Fibroblast of pulmonary artery (primary cell): ENCODE measurements at places on chromosomes 16 and 17.
A peak's percentile ranks its signal among the peaks of the same experiment; 100 is the strongest.

GRCh38 chr16:81586417-81586816 is 141.8 kb downstream of the CMIP start:
- DNase-seq, result no peak

- DNase-seq, result no peak
These were observed 99.9 kb upstream of the ZNF750 start for GRCh38 chr17:82939621-82940135.

DNA sequence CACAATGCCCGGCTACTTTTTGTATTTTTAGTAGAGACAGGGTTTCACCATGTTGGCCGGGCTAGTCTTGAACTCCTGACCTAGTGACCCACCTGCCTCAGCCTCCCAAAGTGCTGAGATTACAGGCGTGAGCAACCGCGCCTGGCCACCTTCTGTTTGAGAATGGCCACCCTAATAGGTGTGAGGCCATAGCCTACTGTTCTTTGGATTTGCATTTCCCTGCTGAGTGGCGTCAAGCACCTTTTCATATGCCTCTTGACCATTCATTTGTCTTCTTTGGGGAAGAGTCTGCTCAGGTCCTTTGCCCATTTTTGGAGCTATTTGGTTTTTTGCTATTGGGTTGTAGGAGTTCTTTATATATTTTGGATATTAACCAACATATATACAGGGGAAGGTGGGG is 276.7 kb downstream of the PARN start:
- no peak for DNase-seq

- no peak for DNase-seq
These were observed 53.2 kb upstream of the ZNF750 start for GRCh38 chr17:82892899-82893565.

DNA sequence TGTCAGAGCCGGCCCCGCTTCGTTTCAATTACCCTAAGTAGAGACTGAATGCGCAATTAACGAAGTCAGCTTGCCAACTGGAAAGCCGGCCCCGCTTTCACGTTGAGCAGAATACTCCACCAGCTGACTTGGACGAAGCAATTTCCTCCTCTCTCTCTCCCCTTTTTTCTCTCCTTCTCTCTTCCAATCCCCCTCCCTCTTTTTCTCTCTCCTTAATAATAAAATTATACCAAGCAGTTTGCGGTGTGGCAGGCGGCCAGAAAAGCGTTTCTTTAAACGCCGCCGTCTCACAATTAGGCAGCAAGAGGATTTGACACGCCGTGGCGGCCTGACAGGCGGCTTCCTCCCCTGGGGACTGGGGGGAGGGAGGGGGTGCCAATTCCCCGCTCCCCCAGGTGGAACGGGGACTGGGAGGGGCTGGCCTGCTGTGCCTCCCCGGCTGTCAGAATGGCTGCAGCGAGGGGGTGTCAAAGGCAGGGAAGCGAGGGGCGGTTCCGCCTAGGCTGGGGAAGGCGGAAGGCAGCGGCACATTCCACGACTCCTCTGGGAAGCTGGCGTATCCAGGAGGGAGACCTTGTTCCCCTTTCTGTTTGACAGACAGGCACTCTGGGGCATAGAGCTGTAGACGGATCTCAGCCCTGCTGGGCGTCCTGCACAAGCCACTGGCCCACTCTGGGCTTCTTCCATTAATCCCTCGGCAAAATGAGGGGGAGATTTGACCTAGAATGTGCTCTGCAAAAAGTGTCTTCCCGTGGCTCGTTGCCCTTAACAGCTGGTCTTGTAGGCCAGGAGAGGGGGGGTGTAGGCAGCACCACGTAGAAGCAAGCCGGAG is 52.7 kb downstream of the SREBF1 start:
- DNase-seq, result peak; percentile 49

DNA sequence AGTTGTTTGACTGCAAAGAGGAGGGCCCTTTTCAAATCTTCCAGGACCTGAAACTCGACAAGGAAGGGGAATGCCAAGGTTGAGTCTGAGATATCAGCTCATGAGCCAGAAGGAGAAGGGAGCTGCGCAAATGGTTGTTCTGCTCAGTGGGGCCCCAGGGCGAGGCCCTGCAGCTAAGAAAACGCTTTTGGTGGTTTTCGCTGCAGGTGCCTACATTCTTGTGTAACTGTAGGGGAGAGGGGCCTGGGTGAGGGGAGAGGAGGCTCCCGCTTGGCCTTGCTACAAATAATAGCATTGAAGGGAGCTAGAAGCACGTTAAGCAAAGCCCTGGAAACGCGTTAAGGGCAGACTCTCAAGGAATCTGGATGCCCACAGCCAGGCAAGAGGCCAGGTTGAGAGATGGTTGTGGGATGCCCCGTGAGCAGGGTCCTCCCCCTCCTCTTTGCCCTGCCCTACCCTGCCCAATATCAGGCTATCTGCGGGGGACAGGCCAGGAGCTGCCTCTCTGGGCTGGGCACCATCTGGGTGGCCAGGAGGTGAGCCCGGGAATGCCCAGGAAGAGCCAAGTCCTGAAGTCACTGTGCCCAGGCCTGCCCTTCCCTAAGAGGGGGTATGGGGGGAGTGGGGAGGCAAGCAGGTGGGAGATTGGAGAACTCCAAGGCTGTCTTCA is 21.9 kb downstream of the GPR142 start:
- DNase-seq, result no peak

GRCh38 chr16:84836234-84836647 is 16.5 kb downstream of the CRISPLD2 start:
- DNase-seq, result peak; percentile 100

GRCh38 chr16:4288148-4288921 is 15.5 kb upstream of the TFAP4 start:
- peak; percentile 51 for DNase-seq

DNA sequence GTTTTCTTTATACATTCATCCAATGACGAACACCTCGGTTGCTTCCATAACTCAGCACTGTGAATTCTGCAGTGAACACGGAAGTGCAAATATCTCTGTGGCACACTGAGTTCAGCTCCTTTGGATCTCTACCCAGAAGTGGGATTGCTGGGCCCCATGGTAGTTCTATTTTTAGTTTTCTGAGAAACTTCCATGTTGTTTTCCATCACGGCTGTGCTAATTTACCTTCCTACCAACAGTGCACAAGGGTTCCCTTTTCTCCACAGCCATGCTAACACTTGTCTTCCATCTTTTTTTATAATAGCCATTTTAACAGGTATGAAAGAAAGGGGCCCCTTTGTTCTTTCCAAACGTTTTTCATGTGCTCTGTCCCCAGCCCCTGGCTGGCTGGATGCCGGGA is 30.2 kb upstream of the CBLN1 start:
- DNase-seq, result no peak

- peak; percentile 49 for DNase-seq
These were observed 13.4 kb upstream of the TAC4 start for GRCh38 chr17:49861150-49861884.

- DNase-seq, result peak; percentile 35
These were observed 28.1 kb downstream of the ZNRF1 start for GRCh38 chr16:75026892-75027391.

GRCh38 chr17:82970067-82970466 is 109.3 kb upstream of the METRNL start:
- no peak for DNase-seq
